ENCODE measurements at places on chromosomes 7 and 10. TPM values are rescaled to one million over a fixed set of nuclear protein-coding genes. Genes with fewer than 3 reads are reported as not detected.

DNA sequence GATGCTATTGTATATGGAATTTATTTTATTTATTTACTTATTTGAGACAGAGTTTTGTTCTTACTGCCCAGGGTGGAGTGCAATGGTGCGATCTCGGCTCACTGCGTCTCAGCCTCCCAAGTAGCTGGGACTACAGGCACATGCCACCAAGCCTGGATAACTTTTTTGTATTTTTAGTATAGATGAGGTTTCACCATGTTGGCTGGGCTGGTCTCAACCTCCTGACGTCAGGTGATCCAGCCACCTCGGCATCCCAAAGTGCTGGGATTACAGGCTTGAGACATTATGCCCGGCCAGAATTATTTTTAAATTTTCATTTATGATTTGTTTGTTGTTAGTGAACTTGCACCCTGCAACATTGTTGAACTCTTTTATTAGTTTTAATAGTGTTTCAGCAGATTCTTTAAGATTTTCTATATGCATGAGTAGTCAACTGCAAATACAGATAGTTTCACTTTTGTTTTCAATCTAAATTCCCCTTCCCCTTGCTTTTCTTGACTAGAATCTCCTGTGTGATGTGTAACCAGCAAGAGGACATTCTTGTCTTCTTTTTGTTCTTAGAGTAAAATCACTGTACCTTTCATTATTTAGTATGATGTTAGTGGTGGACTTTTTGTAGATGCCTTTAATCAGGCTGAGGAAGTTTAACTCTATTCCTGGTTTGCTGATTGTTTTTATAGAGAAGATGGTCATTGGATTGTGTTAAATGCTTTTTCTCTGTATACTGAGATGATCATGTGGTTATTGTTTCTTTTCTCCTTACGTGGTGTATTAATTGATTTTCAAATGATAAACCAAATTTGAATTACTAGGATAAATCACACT, 27.8 kb downstream of the ZNF33A start:
- H3K36me3 ChIP-seq: peaks cover 15% of the 10 kb centered on the region
- H3K4me1 ChIP-seq: peaks cover 17% of the 10 kb centered on the region
- peak overlapping the region; percentile 95 for H3K27ac ChIP-seq

- no peak overlapping the region for H3K27ac ChIP-seq
- H3K27me3 ChIP-seq: no peaks in the 10 kb centered on the region
- no peaks in the 10 kb centered on the region for H3K4me1 ChIP-seq
Measured at GRCh38 chr7:149820622-149821190, 17.5 kb upstream of the ZNF862 start.

GRCh38 chr10:110827410-110827809, 44.3 kb upstream of the PDCD4 start:
- no peaks in the 10 kb centered on the region for H3K36me3 ChIP-seq
- no peak overlapping the region for H3K4me3 ChIP-seq
- DNase-seq: no peak
- H3K4me1 ChIP-seq: no peaks in the 10 kb centered on the region
- H3K27me3 ChIP-seq: no peaks in the 10 kb centered on the region

- H3K4me1 ChIP-seq: no peaks in the 10 kb centered on the region
- no peaks in the 10 kb centered on the region for H3K36me3 ChIP-seq
- no peak overlapping the region for H3K4me3 ChIP-seq
- peak overlapping the region; percentile 59 for H3K27ac ChIP-seq
- H3K27me3 ChIP-seq: peaks cover 30% of the 10 kb centered on the region
Measured at GRCh38 chr10:132523561-132524442, 13.8 kb upstream of the INPP5A start.

DNA sequence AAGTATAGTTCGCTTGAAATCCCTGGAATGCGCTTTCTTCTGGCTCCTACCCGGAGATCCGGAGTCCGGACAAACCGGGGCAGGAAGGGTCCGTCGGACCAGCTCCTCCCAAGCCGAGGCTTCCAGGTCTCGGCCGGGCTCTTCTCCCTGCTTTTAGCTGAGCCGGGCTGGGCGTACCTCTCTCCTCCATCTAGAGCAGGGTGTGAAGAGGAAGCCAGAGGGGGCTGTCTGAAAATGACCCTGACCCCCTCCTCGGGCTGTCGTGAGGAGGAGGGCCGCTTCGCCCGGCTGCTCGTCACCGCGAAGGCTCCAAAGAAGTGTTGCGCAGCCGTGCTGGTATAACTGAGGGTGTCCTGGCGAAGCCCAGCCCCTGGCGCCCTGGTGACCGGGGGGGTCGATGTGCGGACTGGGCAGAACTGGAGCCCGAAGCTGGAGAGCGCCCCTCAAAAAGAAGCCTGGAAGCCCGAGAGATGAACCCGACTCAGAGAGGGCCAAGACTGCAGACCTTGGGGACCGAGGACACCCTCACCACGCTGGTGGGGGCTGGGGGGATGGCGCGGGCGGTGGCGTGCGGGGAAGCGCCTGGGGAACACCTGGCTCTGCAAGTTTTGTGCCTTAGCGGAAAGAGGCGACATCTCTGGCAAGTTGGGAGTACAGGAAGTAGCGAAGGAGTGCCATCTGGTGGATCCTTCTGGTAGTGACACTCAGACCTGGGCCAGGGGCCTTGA, 5.7 kb downstream of the KAZALD1 start:
- DNase-seq: peak; percentile 56
- H3K27ac ChIP-seq: no peak overlapping the region

LRRC18 gene
- total RNA-seq: not detected

AKR1D1 gene
- not detected for total RNA-seq

DNA sequence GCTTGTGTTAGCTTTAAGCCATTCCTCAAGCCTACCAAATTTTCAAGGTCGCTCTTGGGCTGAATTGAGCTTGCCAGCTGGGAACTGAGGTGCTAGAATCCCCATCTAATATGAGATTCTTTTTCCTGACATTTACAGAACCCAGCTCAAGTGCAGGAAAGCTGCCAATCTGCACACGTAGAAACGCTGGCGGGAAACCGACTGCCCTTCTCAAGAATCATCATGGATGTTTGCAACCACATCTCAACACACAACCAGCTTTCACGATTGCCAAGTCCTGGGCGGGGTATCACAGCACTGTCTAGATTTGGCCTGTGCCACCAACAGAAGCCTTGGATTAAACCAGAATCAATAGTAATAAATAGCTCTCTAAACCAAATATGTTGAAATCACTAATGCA, 203.7 kb downstream of the DIP2C start:
- H3K4me3 ChIP-seq: peak overlapping the region; percentile 84
- peaks cover 15% of the 10 kb centered on the region for H3K27me3 ChIP-seq
- peak overlapping the region; percentile 90 for H3K27ac ChIP-seq
- no peak for DNase-seq
- peaks cover 2% of the 10 kb centered on the region for H3K36me3 ChIP-seq
- peaks cover 5% of the 10 kb centered on the region for H3K4me1 ChIP-seq

DNA sequence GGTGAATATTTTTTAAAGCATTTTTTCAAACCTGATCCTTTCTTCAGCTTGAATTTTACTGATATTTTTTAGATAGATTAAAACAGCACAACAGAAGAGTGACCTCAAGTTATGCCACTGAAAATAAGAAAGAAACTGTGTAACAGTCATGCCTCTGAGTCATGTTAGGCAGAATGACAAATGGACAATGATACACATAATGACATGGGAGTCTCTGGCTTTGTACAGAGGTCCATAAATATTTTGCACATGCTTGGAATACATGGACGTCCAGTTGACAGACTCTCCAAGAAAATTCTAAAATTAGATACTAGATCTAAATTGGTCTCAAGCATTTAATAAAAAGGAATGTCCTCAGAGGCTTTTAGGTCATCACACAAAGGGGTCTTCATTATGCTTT, 21.9 kb upstream of the SEMA3A start:
- no peak for DNase-seq
- no peak overlapping the region for H3K27ac ChIP-seq
- H3K4me3 ChIP-seq: no peak overlapping the region
- H3K27me3 ChIP-seq: no peaks in the 10 kb centered on the region
- no peaks in the 10 kb centered on the region for H3K4me1 ChIP-seq
- no peaks in the 10 kb centered on the region for H3K36me3 ChIP-seq

HOXA6 gene
- total RNA-seq: not detected

DNA sequence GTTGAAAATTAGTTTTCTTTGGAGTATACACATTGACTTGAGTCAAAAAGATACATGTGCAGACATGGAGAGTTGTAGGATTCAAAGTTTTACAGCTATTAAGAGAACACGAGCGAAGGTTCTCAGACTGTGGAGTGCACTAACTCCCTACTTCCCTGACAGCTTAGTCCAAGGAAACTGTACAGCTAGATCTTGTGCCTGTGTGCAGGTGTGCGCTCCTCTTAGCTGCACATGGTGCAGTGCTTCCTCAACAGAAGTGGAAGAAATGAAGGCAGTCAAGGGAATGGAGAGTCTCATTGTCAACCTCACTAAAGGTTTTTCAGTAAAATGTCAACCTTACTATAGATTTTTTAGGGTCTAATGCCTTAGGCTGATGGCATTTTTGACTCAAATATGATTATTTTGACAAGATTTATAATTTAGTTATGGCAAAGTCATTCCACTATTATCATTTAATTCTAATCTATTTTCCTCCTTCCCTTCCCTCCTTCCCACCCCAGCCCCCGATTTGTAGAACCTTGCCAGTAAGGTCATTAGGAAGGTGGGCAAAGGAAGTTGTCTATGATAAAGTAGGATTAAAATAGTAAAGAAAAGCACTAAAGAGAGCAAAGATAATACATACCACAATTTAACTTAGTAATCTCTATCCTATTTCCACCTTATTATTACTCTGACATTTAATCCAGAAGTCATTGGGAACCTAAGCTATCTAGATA, 13.6 kb downstream of the PDK4 start:
- no peaks in the 10 kb centered on the region for H3K36me3 ChIP-seq
- peaks cover 4% of the 10 kb centered on the region for H3K27me3 ChIP-seq
- H3K4me1 ChIP-seq: no peaks in the 10 kb centered on the region
- H3K4me3 ChIP-seq: no peak overlapping the region

- no peaks in the 10 kb centered on the region for H3K27me3 ChIP-seq
- DNase-seq: no peak
- no peak overlapping the region for H3K27ac ChIP-seq
- no peak overlapping the region for H3K4me3 ChIP-seq
- no peaks in the 10 kb centered on the region for H3K4me1 ChIP-seq
Measured at GRCh38 chr7:122261442-122261841, 43.1 kb downstream of the FEZF1 start.

GRCh38 chr10:122310311-122311050, 39.4 kb downstream of the BTBD16 start:
- no peak for DNase-seq
- no peak overlapping the region for H3K4me3 ChIP-seq
- peaks cover 5% of the 10 kb centered on the region for H3K4me1 ChIP-seq
- H3K36me3 ChIP-seq: peaks cover 3% of the 10 kb centered on the region

DNA sequence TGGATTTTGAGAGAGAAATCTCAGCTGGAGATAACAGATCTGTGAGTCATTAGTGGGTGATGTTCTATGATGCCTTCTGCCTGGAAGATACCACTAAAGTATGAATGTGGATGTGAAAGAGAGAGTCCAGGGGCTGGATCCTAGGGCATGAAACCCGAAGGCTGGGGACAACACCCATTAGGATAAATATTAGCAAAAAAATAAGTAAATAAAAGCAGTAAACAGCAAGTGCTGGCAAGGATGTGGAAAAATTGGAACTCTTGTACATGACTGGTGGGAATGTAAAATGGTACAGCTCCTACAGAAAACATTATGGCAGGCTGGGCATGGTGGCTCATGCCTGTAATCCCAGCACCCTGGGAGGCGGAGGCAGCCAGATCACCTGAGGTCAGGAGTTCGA, 16.6 kb upstream of the MGMT start:
- peaks cover 20% of the 10 kb centered on the region for H3K27me3 ChIP-seq
- no peak overlapping the region for H3K4me3 ChIP-seq
- H3K27ac ChIP-seq: peak overlapping the region; percentile 12
- no peaks in the 10 kb centered on the region for H3K4me1 ChIP-seq
- DNase-seq: no peak
- no peaks in the 10 kb centered on the region for H3K36me3 ChIP-seq

PNLIP gene
- not detected for total RNA-seq

- no peak overlapping the region for H3K4me3 ChIP-seq
- peak overlapping the region; percentile 80 for H3K27ac ChIP-seq
- no peak for DNase-seq
- H3K4me1 ChIP-seq: peaks cover 7% of the 10 kb centered on the region
- peaks cover 2% of the 10 kb centered on the region for H3K36me3 ChIP-seq
- no peaks in the 10 kb centered on the region for H3K27me3 ChIP-seq
Measured at GRCh38 chr7:158910254-158911053, 54.1 kb downstream of the DYNC2I1 start.

GRCh38 chr10:59131666-59132065, 44.8 kb upstream of the PHYHIPL start:
- DNase-seq: no peak
- H3K36me3 ChIP-seq: no peaks in the 10 kb centered on the region
- no peaks in the 10 kb centered on the region for H3K27me3 ChIP-seq

DNA sequence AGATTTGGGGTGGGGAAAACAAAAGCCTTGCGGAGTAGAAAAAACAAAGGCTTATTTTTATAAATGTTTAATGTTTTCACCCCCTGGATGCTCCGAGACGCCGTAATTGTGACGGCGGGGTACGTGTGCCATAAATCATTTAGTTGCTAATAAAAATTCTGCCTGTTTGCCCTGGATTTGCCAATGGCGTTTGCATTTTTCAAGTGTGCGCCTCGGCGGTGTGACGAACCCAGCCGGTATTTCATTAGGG, 2.5 kb upstream of the TNRC18 start:
- H3K4me1 ChIP-seq: peaks cover 27% of the 10 kb centered on the region
- no peak for DNase-seq
- peak overlapping the region; percentile 88 for H3K4me3 ChIP-seq
- peak overlapping the region; percentile 14 for H3K27ac ChIP-seq

- H3K4me3 ChIP-seq: no peak overlapping the region
- H3K27ac ChIP-seq: no peak overlapping the region
- H3K27me3 ChIP-seq: peaks cover 11% of the 10 kb centered on the region
- DNase-seq: no peak
Measured at GRCh38 chr7:138625849-138626230, 75.3 kb downstream of the SVOPL start.

ZKSCAN5 gene
- total RNA-seq: 4.4 TPM

- peaks cover 11% of the 10 kb centered on the region for H3K27me3 ChIP-seq
- H3K4me1 ChIP-seq: peaks cover 43% of the 10 kb centered on the region
- no peak overlapping the region for H3K27ac ChIP-seq
- DNase-seq: no peak
Measured at GRCh38 chr7:50664461-50664922, 99.3 kb upstream of the DDC start.

DNA sequence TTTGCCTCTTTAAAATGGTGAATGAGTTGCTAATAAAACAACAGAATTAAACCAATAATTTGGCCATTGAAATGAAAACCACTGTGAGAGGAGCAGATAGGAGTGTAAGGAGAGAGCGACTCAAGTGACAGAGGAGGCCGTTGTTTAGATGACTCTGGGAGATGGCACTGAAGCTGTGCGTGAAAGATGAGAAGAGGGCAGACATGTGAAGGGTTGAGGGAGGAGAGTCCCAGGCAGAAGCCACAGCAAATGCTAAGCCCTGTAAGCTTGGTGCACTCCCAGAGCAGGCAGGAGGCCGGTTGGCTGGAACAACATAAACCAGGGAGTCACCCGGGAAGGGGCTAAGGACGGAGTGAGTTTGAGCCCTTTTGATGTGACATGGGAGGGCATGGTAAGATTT, 814 bp upstream of the OPALIN start:
- H3K4me3 ChIP-seq: no peak overlapping the region
- peaks cover 54% of the 10 kb centered on the region for H3K27me3 ChIP-seq
- peaks cover 2% of the 10 kb centered on the region for H3K4me1 ChIP-seq
- peaks cover 6% of the 10 kb centered on the region for H3K36me3 ChIP-seq

KIF5B gene
- 65.5 TPM for total RNA-seq

NKX2-3 gene
- not detected for total RNA-seq
